BJ (cell line): ENCODE measurements at places on chromosomes 3 and 15. TPM values are rescaled to one million over a fixed set of nuclear protein-coding genes. Genes with fewer than 3 reads are reported as not detected.

ADIPOQ gene
- polyA plus RNA-seq: not detected in 2 replicates

RAP2B gene
- polyA plus RNA-seq: 7.0 and 7.2 TPM in 2 replicates

DNA sequence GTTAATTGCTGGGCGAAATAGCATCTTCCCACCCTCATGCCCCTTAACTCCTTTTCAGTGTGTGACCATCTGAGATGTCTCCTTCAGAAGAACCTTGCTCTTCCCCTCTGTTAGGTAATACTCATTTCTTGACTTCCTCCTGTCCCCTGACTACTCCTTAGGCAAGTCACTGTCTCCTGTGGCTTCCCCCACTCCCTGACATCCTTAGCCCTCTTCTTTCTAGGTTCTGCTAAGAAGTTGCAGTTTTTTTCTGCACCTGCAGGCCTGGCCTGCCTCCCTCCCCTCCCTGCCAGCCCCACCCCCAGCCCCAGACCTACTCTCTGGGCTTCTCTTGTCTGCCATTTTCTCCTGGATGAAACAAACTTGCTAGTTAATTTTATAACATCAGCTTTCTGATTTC, 15.2 kb upstream of the EID1 start:
- DNase-seq: no peak

DNA sequence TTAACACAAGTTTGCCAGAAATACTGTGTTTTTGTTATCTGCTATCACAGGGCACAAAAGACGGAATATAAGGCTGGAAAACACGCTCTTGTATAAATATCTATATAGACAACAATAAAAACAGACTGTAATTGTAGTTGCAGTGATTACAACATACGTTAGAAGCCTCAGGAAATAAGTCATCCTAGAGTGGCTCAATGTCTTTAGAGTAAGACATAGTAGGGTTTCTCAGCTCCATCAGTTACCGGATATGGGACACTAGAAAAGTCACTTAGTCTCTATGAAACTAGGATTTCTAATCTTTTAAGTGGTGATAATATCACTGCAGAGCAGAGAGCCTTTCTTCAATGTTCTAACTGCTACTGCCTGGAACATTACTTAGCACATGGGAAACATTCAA, 208.8 kb downstream of the STAG1 start:
- DNase-seq: no peak

DNA sequence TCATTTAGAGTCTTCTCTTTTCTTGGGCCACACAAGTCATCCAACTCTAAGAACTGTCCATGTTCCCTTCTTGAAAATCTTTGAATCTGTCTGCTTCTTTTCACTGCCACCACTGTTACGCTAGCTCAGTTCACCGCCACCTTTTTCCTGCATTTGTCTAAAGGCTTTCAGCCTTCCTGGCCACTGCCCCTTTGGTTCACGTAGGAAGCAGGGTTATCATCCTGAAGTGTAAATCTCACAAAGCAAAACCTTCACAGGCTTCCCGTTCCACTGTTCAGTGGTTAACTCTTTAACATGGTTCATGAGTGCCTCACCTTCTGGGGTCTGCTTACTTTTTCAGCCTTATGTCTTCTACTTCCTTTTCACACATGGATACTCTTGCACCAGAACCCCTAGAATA, 26.3 kb upstream of the CCDC39 start:
- DNase-seq: no peak

- peak; percentile 16 for DNase-seq
These were observed 1.0 kb upstream of the ATP2C1 start for GRCh38 chr3:130892759-130893375.
